ENCODE measurements at places on chromosomes 5 and 9.

GRCh38 chr5:167814040-167814439, 477.4 kb upstream of the WWC1 start:
- no peak for DNase-seq

GRCh38 chr9:70130266-70130665, 86.6 kb downstream of the MAMDC2 start:
- no peak for DNase-seq

DNA sequence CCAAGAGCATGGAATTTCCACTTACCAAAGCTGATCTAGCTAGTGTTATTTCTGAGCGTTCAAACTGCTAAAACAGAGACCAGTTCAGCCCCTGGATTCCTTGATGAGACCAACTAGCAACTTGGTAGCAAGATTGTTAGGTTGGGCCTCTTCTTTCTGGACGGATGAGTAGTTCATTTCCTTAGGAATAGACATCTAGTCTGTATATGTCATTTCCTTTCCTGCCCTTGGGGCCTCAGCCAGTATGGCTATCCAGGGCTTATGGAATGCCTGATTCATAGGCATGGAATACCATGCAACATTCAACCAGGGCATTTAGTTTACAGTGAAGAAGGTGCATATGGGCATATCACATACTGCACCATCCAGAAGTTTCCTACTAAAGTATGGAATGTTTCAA, 14.5 kb upstream of the LPAR1 start:
- DNase-seq: no peak

GRCh38 chr9:133742849-133743444, 4.8 kb upstream of the SARDH start:
- DNase-seq: peak; percentile 69

Measured in uterus (tissue), 4 donors.